ENCODE measurements at places on chromosomes 7 and 10.
A peak's percentile ranks its signal among the peaks of the same experiment; 100 is the strongest.

GRCh38 chr7:120828528-120828927 lies 29.4 kb downstream of the TSPAN12 start:
- DNase-seq: no peak

GRCh38 chr7:28507525-28508282 lies 95.4 kb downstream of the CREB5 start:
- DNase-seq: no peak

DNA sequence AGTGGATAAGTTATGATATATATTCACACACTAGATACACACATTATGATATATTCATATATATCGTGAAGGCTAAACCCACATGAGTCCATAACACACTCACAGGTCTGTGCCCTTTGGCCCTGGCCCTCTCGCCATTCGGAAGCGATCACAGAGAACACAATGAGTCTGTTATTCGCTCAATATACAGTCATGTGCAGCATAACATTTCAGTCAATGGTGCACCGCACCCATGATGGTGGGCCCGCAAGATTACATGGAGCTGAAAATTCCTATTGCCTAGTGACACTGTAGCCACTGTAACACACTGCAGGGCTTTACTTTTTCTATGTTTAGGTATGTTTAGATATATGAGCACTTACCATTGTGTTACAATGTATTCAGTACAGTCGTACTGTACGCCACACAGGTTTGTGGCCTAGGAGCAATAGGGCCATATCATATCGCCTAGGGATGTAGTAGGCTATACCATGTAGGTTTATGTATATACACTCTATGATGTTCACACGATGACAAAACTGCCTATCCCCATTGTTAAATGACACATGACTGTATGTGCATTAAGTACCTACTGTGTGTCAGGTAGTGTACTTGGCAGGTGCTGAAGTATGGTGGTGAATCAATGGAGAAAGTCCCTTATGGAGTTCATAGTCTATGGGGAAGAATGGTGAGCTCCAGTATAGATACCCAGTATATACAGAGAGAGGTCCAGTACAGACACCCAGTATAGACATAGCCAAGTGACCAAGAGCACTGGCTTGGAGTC lies 198.8 kb upstream of the KLF14 start:
- no peak for DNase-seq

- peak; percentile 9 for DNase-seq
Observed at GRCh38 chr10:124145109-124145870, 51.9 kb upstream of the CHST15 start.

GRCh38 chr7:143299840-143300239 lies 11.7 kb downstream of the CASP2 start:
- DNase-seq: peak; percentile 72

DNA sequence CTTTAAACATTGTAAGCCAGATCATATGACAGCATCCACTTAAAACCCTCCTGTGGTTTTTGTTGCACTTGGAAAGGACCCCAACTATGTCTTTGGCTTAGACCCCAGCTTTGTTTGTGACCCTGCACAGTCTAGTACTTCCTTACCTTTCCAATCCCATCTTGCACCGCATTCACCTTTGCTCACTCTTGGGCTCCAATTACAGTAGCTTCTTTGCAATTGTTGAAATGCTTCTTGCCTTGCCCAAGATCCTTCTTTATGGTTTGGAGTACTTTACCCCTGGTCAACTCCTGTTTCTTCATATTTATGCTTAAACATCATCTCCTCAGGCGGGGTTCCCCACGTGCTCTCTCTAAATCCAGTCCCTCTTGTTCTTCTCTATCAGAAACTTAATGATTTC lies 162.6 kb downstream of the PTEN start:
- no peak for DNase-seq

GRCh38 chr7:92368741-92369140 lies 78.5 kb upstream of the GATAD1 start:
- no peak for DNase-seq

DNA sequence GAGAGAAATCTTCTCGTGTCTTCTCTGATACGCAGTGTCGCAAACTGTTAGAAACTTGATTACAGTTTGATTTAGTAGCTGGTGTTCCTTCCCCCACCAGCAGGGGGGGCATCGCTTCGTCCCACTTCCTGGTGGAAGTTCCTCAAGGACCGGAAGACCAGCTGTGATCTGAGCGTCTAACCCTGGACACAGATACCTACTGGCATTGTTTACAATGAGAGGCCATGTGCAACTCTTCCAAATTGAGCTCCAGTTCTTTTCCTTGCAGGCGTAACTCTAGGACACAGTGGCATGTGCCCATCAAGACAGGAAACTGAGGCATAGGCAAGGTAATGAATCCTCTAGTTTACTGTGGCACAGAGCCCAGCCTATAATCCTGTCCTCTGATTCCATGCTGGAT lies 219.0 kb downstream of the CCDC3 start:
- DNase-seq: peak; percentile 26

GRCh38 chr10:119849944-119850343 lies 22.7 kb downstream of the MCMBP start:
- DNase-seq: no peak

GRCh38 chr7:44348300-44348699 lies 22.9 kb upstream of the CAMK2B start:
- DNase-seq: no peak

DNA sequence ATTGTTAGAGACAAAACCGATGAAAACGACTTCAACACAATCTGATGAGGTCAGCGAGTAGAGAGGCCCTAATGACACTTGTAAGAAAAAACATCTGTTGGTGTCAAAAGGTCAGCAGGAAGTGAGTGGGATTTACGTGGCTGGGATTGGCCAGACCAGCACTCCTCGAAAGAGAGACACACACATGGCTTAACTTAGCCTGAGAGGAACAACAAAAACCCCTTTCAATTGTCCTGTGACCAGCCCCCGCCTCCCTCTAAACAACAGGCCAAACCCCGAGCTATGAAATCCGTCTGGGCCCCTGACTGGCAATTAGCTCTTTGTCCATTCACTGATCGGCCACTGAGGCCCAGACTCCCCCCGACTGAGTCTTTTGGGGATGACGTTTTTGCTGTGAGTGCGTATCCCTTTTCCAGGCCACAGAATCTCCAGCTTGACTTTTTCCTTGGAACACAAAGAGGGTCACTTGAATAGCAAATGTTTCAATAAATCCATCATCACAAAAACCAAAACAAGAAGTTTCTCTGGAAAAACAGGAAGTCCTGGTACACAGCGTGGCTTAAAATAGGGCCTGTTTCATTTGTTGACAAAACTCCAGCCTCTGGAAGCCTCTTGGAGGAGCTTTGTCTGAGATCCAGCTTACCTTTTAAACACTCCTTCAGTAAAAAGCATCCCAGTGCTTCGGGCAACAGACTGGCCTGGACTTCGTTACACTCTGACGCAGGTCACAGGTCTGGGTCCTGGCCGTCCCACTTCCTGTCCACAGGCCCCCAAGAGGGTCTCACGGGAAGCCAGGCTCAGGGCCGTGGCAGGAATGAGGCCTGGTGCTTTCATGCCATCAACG lies 103.0 kb downstream of the CTBP2 start:
- peak; percentile 38 for DNase-seq

- no peak for DNase-seq
Observed at GRCh38 chr7:90383861-90384260, 19.4 kb upstream of the CLDN12 start.

DNA sequence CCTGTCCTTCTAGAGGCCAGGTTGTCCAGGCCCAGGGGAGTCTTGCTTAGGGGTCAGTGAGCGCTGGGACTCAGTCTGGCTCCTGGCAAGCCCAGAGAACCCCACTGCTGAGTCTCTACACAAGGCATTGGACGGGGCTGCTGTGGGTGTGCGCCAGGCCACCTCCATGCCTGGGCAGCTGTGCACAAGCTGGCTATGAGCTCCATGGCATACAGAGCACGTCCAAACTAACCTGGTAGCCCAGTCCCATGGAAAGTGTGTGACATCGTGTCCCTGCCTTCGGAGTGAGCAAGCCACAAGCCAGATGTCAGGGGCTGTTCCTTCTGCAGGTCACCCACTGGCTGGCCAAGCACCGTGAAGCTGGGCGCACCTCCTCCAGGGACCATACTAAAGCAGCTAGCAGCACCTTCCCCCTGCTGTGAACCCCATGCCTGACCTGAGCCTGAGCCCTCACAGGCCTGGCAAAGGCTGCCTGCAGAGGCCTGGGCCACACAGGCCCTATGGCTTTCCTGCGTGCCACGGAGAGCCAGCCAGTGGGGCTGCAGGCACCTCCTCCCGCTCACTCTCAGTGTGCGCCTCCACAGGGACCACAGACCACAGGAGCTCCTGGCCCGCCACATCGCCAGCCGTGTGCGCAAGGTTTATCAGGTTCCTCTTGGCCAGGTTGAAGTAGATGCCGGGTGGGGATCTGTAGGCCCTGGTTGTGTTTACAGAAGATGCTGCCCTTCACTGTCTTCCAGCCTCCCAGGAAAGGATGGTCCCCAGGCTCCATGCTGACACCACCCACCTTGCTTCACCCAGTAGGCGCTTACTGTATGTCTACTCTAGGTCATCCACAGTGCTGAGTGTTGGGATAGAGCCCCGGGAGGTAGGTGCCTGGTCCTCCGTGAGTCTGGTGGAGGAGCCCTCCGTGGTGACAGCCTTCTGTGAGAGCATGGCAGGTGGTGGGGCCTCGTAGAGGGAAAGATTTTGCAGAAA lies 219.7 kb downstream of the EBF3 start:
- DNase-seq: peak; percentile 10

DNA sequence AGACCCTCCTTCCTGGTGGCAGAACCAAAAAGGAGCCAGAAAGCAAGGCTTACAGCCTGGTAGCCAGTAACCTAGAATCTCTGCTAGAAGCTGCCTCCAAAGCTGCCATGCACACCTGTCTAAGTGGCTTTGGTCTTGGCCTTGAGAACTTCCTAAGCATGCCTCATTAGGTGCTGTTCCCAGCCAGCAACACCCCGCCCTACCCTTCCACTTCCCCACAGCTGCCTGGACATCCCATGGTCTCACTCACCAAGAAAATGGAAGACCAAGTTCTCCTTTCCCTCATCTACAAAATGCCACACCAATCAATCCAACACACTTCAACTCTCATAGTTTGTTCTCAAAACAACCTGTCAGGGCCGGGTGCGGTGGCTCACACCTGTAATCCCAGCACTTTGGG lies 4.2 kb downstream of the PSAP start:
- no peak for DNase-seq

- DNase-seq: no peak
Observed at GRCh38 chr7:22574754-22575520, 74.9 kb upstream of the STEAP1B start.

GRCh38 chr10:124742413-124743190 lies 1.6 kb downstream of the FAM53B start:
- DNase-seq: no peak

DNA sequence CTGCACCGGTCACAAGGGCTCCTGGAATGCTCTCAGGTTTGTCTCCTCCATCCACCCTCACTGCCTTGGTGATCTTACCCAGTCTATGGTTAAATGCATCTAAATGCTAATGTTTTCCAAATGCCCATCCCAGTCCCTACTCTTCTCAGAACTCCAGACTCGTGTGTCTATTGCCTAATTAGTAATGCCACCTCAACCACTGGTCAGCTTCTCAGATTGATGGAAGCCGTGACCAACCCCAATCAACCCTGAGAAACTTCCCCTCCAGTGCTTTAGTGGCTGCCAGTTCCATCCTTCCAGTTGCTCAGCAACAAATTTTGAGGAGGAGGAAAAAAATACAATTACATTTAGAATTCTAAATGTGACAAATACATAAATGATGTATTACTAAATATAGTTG lies 18.6 kb downstream of the NUDCD3 start:
- no peak for DNase-seq

GRCh38 chr7:39509912-39510311 lies 56.3 kb upstream of the YAE1 start:
- DNase-seq: no peak

DNA sequence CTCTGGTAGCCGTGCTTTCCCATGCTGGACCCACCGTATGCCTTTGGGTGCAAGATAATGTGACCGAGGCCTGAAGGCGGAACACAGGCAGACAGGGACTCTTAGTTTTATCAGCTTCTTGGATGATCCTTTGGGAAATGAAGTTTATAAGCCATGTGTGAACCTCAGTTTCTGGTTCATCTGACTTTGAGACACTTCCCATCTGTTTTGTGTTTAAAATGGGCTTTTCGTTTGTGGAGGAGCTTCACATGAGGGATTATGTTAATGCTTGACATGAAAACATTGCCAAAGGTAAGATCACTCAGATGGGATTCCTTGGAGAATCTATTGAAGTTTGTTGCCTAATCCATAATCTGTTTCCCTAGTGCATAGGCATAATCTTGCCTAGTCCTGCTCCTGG lies 249.8 kb upstream of the LYZL1 start:
- no peak for DNase-seq

DNA sequence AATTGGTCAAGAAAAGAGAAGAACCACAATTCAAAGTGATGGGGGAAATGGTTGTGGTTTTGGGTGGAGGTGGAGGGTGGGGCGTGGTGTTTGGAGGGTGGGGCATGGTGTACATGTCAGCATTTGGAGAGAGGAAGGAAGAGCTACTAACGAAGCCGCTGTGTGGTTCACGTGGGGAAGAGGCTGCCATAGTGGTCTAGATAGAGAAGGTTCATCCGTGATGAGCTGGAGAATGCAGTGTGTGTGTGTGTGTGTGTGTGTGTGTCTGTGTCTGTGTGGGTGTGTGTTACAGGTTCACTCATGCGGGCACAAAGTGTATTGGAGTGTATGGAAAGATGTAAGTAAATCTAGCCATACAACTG lies 6.1 kb upstream of the VCL start:
- peak; percentile 87 for DNase-seq

GRCh38 chr10:123150986-123151736 lies 3.0 kb upstream of the BUB3 start:
- no peak for DNase-seq

DNA sequence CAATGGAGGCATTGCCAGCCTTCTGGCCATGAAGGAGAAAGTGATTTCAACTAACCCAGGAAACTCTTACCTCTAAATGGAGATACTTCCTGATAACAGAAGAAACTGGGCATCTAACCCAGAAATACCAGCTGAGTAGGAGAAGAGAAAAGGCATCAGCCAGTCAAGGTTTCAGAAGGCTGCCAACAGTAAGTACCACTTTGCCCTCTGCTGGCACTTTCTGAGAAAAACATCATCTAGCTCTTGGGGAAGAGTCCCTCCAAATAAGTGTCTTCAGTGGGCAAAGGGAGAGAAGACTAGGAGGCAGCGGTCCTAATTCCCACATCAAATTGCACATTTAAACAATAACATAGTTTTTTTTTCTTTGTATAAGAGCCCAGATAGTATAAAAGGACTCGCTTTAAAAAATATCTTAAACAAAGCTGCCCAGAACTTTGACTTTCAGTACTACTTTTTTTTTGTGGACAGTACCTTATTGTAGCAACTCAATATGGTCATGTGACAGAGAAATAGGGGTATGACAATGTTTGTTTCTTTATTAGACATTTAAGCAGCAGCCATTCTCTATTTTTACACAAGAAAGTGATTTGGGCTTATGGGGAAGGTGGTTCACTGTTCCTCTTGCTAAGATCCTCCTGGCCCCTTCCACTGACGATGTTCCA lies 157.3 kb downstream of the CTTNBP2 start:
- no peak for DNase-seq

- no peak for DNase-seq
Observed at GRCh38 chr7:48617993-48618392, 306.4 kb upstream of the CDC14C start.

GRCh38 chr10:102195296-102195870 lies 30.7 kb upstream of the ELOVL3 start:
- no peak for DNase-seq

- no peak for DNase-seq
Observed at GRCh38 chr10:114634609-114634979, 23.5 kb downstream of the ABLIM1 start.

Measured in CD4-positive, alpha-beta T cell treated with Interleukin-4 for 1 hour (primary cell).